Thyroid gland (tissue), 4 donors: ENCODE measurements at places on chromosomes 5 and 9. TPM values are rescaled to one million over a fixed set of nuclear protein-coding genes. Genes with fewer than 3 reads are reported as not detected.

Gene ACOT12
- not detected for total RNA-seq

Gene CNTLN
- total RNA-seq = 10.0 TPM

Gene APBA1
- 3.0 TPM for total RNA-seq

Gene MLANA
- total RNA-seq = not detected

Gene SPINK4
- total RNA-seq = not detected

Gene SPATA31D4
- total RNA-seq = not detected

Gene KCNN2
- not detected for total RNA-seq

Gene GABRA1
- not detected for total RNA-seq
